ENCODE measurements at places on chromosomes 2 and 18. TPM values are rescaled to one million over a fixed set of nuclear protein-coding genes. Genes with fewer than 3 reads are reported as not detected.

The HSPD1 gene
- polyA plus RNA-seq = 214 TPM

The COLEC11 gene
- polyA plus RNA-seq = not detected

- no peak for DNase-seq
These were observed 13.8 kb downstream of the GYPC start for GRCh38 chr2:126669772-126670171.

- no peak for DNase-seq
These were observed 90.8 kb downstream of the FAM124B start for GRCh38 chr2:224310943-224311625.

The UGT1A3 gene
- not detected for polyA plus RNA-seq

- no peak for DNase-seq
These were observed 5.7 kb downstream of the GPATCH11 start for GRCh38 chr2:37090019-37090477.

DNA sequence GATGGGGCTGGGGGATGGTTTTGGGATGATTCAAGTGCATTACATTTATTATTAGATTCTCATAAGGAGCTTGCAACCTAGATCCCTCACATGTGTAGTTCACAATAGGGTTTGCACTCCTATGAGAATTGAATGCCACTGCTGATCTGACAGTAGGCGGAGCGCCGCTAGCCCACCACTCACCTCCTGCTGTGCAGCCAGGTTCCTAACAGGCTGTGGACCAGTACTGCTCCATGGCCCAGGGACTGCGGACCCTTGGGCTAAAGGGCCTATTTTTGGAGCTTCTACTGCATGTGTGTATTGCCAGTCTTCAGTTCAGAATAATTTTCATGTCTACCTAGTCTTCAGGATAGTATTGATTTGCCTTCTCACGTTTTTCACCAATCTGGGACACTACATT, 165.3 kb upstream of the TWIST2 start:
- DNase-seq = no peak

- DNase-seq = no peak
These were observed 26.1 kb upstream of the WIPF1 start for GRCh38 chr2:174623690-174624089.

GRCh38 chr18:33716061-33716683, 138.2 kb downstream of the ASXL3 start:
- no peak for DNase-seq

DNA sequence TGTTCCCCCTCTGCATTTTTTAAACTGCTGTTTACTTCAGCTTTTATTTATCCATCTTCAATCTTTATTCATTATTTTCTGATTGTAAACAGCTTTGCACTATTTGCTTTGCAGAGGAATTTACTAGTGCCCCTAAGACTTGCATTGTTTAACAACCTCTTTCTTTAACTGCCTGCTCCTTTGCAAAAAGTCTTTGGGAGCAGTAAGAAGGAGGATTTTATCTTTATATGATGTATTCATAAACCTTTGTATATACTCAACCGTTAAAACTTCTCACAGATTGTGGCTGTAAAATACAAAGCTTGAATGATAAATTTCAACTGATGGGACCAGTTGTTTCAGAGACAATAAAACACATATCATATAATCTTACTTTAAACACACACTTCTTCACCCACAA, 20.1 kb upstream of the VIT start:
- no peak for DNase-seq

- DNase-seq = no peak
These were observed 82.2 kb upstream of the PNPT1 start for GRCh38 chr2:55775828-55776227.

GRCh38 chr2:19728125-19728524, 173.7 kb downstream of the TTC32 start:
- no peak for DNase-seq

DNA sequence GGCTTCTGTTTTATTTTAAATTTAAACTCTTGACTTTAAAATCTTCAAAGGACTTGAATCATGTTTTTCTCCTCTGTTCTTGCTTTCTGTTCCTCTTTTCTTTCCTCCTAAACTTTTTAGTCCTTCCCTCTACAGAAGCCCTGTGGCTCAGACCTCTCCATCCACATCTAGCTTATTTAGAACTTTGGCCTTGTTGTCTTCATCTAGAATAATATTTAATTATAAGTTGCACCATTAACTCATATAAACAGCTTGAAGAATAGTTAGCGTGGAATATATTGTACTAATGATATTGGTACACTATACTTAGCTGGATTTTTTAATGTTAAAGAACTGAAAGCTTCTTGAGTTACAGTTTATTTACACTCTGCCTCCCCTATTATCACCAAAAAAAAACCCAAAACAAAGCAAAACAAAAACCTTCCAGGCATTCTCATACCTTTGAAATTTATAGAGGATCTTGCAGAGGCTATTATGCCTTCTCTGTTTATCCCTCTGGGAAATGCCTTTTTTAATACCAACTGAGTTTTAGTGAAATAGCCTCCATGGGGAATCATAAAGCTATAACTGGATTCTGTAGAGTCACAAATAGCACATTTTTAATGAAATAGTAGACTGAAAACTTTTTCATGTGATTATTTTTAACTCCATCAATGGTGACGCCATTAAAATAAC, 9.2 kb upstream of the CCDC141 start:
- no peak for DNase-seq

The IL36G gene
- 1.4 TPM for polyA plus RNA-seq

DNA sequence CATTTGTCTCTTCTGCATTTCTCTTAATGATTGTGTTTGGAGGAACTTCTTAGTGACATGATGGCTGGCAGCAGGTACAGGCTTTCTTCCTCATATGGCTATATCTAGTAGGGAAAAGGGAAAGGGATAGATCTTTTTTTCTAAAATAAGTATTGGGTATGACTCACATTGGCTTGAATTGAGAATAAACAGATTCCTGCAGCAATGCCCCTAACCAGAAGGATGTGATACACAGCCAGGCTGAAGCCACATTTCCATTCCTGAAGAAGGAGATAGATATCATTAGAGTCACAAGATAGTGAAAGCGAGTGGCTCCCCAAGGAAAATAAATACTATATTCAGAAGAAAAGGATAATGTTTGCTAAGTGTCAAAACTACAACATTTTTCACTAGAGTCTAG, 61.1 kb downstream of the VWC2L start:
- no peak for DNase-seq

DNA sequence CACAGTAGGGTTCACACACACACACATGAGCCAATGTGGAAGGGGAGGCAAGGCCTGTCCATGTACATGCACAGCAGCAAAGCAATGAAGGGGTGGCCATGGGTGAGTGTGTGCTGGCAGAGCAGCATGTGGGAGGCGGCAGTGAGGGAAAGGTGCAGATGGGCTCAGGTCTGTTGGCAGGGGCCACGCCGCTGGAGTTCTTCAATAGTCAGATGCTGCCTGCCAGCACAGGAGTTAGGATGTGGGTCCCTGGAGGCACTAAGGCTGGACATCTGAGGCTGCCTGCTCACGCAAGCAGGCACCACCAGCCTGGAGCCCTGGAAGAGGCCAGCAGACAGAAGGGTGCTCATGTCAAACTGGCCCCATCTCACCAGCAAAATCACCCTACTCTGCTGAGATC, 1304.9 kb downstream of the DSC3 start:
- DNase-seq = no peak

The RNF125 gene
- polyA plus RNA-seq = 2.4 TPM

- DNase-seq = peak; percentile 8
These were observed 650 bp downstream of the ACKR3 start for GRCh38 chr2:236570081-236570868.

DNA sequence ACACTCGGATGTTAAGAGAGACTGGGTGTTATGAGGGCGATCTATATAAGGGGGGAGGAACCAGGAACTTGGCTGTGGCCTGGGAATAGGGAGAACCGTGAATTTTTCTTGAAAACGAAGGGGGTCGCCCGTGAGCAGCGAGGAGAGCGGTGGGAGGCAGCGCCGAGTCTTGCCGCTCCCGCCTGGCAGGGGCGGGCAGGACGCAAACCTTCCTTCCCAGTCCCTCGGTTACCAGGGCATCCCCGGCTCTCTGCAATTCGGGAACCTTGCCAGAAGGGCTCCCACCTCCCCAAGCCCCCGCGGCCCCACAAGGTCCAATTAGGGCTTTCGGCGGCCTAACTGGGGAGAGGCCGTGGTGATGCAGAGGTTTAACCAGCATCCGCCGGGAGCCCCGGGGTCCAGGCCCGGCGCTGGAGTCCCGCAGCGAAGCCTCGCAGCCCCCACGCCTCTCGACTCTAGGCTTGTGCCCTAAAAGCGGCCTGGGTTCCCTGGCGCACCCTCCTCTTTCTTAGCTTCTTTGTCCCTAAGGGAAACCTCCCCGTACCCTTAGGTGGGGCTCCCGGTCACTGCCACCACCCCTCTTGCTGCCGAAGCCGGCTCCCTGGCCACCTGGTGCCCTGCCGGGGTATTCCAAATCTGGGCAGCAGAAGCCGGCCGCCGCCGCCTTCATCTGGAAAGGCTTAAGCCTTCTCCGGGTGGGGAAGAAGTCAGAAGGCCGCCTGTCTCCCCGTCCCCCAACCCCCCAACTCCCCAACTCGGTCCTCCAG, 680 bp upstream of the FHOD3 start:
- DNase-seq = peak; percentile 57

- no peak for DNase-seq
These were observed 61.9 kb downstream of the DIS3L2 start for GRCh38 chr2:232023426-232023825.
